Mesenteric fat pad (tissue), 1 donor: ENCODE measurements at places on chromosomes 1 and 21. TPM values are rescaled to one million over a fixed set of nuclear protein-coding genes. Genes with fewer than 3 reads are reported as not detected.

DNA sequence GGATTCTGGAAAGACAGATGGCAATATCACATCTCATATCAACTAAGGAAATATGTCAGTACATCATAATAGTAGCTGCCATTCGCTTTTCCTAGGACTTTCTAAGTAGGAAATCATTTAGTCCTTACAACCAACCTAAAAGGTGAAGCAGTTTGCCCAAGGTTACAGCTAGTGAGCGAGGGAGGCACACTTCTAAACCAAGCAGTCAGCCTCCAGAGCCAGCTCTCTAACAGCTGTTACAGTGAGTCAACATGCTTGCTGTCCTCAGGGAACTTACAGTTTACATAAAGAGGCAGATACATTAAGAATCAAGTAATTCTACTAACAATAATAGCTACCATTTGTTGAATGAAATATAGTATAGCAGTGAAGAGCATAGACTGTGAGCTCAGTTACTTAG is 57.1 kb downstream of the GIPC2 start:
- no peak for DNase-seq

GRCh38 chr1:181083842-181084605 is 4.5 kb upstream of the IER5 start:
- DNase-seq: no peak

GRCh38 chr1:205440476-205441317 is 15.1 kb downstream of the BLACAT1 start:
- peak; percentile 84 for DNase-seq

DLGAP3 gene
- total RNA-seq: 0.51 TPM
